ENCODE measurements at places on chromosomes 4 and X. TPM values are rescaled to one million over a fixed set of nuclear protein-coding genes. Genes with fewer than 3 reads are reported as not detected.

- DNase-seq: no peak
Observed at GRCh38 chr4:155179216-155179615, 29.2 kb upstream of the NPY2R start.

DNA sequence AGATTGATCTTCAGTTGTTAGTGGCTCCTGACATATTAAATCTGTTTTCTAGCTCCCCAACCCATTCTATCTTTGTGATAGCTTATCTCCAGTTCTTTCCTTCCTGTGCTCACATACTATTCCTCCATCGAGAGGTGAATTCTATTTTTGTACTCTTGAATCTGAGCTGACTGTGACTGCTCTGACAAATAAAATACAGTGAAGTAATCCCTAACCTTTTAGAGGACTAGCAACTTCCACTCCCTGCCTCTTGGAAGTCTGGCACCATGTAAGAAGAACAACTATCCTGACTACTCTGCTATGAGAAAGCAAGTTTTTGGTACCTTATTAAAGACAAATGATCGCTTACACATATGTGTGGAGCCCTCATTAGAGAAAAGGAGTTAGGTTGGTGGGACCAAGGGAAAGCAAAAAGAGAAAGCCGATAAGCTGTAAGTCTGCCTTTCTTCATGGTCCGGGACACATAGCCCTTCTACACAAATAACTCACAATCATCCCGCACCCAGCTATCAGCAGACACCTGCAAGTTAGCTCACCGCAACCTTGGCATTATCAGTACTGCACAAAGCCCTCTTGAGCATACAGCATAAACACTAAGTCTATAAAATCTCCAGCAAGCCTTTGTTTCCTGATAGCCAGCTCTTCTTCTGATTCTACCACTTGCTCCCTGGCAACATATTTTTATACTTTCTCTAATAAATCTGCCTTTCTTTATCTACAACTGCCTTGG, 13.5 kb upstream of the PPM1K start:
- DNase-seq: no peak

FAM53A gene
- total RNA-seq: 0.86 TPM

NUDT10 gene
- total RNA-seq: 1.3 TPM

PDGFC gene
- total RNA-seq: 145 TPM

GRCh38 chrX:97446298-97446882, 562.7 kb downstream of the RPA4 start:
- peak; percentile 3 for DNase-seq

DNA sequence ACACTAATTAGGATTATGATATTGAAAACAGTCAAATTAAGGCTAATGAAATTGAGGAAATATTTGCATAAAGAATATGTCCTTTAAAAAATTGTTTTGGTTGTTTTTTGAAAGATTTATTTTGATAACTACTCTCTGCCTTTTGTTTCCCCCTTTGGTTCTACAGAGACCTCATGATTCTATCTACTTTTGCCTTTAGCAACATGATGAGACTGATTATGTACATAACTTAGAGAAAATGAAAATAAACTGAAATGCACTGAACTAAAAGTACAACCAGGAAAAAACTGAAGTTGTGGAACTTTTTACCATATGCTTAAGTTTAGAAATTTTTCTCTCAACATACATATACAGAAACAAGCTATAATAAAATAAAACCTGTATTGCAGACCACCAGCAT, 21.4 kb downstream of the EXOC1 start:
- DNase-seq: no peak

DNA sequence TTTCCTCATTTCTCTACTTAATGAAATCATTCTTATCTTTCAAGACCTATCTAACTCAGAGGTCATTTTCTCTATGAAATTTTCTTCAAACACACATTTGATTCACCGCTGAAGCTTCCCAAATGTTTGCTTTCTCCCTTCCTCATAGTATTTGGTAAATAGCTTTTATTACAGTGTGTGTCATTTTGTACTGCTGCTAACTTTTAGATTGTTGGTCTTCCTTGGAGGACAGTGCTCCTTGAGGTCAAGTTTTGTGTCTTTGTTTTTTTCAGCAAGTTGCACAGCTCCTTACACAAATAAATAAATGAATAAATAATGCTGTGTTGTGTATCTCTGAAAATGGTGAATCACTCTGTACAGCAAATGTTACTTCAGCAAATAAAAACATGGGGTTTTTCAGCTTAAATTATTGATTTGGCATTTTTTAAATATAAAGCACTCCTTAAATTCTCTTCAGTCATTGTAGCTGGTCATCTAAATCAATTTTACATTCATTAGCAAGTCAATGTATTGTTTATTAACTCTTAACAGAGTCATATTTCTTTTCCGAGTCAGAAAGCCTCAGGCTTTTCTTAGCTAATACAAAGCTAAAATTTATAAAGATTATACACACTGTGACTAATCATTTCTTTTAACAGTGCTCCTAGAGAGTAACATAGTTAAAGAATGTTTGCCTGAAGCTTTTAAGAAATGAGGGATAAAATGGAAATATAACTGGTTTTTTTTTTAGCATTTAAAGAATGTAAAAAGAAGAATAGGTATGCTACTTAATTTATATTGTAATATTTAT, 30.1 kb upstream of the MAD2L1 start:
- DNase-seq: peak; percentile 54

- DNase-seq: no peak
Observed at GRCh38 chr4:1234811-1235292, 14.1 kb downstream of the CTBP1 start.

- no peak for DNase-seq
Observed at GRCh38 chr4:2045518-2045951, 13.6 kb upstream of the NAT8L start.

DNA sequence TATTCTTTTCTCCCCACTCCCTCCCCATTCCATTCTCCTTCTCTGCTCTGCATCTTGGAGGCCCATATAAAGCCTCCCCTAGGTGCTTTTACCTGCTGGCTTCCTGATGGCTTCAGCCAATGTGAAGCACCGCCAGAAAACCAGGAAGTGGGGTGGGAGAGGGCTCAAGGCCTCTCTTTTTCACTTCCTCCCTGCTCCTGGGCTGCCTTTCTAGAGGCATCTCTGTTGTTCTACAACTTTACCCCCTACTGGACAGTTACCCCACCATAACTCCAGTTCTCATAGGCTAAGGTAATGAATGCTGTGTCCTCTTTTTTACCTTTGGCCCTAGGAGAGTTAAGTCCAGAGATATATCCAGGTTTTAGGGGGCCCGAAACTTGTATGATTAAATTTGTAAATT, 62.4 kb upstream of the PPARGC1A start:
- no peak for DNase-seq

GRCh38 chr4:71553605-71554004, 214.8 kb downstream of the SLC4A4 start:
- peak; percentile 27 for DNase-seq

NAP1L3 gene
- total RNA-seq: 5.5 TPM

RADX gene
- 0.64 TPM for total RNA-seq

GRCh38 chrX:70046978-70047377, 2.8 kb downstream of the AWAT2 start:
- no peak for DNase-seq

UCHL1 gene
- total RNA-seq: 579 TPM

DNA sequence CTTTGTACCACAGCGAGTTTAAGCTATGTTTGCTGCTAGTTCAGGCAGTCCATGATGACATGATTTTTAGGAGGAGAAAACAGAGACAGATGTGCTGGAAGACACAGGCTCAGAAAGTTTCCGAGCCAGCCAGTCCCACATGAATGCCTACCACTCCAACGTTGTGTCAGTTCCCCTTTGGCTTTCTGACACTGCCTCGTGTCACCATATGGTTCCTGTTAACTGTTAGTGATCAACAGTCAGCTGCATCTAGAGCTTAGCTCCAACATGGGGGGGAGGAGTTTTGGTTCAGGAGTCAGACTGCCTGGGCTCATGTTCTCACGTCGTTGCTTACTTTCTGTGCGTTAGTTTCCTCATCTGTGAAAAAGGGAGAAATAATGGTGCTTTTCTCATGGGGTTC, 343.7 kb downstream of the MID1IP1 start:
- DNase-seq: no peak

DNA sequence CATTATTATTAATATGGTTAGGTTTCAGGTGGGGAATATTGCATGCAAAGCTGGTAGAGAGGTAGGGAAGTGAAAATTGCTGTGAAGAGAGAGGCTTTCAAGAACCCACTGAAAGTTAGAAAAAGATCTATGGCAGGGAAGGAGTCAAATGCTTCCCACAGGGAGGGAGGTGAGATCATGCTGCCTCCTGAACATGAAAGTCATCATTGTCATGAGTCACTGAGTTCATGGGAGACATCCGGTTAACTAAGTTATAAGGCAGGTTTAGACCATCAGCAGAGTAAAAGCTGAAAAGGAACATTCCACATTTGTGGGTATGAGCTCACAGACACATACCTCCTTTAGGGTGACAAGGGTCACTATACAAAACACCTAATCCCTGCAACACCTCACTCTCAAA, 16.2 kb downstream of the GATB start:
- DNase-seq: peak; percentile 81

SERTM2 gene
- total RNA-seq: 1.3 TPM

SCARB2 gene
- 144 TPM for total RNA-seq

MAN2B2 gene
- 13.9 TPM for total RNA-seq

COL25A1 gene
- 6.9 TPM for total RNA-seq

DNA sequence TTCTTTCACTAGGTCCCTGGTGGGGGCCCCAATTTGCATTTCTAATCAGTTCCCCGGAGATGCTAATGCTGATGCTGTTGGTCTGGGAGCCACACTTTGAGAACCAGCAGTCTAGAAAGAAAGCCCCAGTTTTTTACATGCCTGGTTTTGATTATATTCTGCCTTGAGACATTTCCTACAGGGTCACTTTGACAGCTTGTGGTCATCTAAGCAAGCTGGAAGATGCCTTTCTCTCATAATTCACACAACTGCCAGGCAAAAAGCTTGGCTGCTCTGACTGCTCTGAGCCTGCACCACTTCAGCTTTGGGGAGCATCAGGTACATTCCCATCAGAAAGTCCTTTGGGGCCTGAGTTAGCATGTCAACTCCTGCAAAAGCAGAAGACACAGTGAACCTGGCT, 5.9 kb upstream of the PLAC1 start:
- no peak for DNase-seq

DNA sequence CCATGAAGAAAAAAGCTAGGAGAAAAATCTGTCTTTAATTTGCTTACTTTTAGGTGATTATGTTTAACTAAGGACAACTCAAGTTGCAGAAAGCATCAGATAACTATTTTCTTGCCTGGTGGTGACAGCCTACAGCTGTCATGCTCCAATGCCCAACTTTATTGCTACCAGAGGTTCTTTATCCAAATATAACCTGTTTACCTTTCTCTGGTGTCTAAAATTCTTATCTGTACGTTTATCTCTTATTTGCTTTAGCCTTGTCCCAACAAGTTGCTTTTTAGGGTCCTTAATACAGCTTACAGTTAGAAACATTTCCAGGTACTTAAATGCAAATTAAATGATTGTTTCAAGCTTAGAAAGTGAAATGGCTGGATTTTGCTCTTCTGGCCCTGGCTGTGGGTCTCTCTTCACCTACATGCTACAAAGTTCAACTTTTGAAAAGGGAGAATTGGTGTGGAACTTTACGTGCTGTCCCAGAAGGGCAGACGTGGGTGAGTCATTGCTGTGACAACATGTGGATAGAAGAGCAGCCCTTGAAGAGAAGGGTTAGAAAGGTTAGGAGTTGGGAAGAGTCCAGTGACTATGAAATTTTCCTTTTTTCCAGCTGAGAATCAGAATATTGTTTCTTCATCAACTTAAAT, 60.7 kb downstream of the HPGD start:
- peak; percentile 24 for DNase-seq

DNA sequence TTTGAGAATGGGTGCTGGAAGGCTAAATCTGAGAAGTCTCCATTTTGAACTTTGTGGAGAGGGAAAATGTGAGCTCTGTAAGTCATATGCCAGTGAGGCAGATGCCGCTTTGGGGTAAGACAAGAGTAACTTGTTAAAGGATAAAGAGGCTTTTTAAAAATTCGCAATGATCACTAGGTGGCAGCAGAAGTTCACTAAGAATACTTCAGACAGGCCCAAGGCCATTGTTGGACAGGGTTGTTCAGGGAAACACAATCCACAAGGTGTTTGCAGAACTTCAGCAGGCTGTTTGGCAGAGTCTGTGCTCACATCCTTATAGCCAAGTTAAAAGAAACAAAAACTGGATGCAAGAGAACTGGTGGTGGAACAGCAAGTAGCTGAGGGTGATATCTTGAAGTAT, 13.7 kb upstream of the PIGA start:
- peak; percentile 70 for DNase-seq

- no peak for DNase-seq
Observed at GRCh38 chrX:103586314-103586646, 965 bp downstream of the TCEAL4 start.

DNA sequence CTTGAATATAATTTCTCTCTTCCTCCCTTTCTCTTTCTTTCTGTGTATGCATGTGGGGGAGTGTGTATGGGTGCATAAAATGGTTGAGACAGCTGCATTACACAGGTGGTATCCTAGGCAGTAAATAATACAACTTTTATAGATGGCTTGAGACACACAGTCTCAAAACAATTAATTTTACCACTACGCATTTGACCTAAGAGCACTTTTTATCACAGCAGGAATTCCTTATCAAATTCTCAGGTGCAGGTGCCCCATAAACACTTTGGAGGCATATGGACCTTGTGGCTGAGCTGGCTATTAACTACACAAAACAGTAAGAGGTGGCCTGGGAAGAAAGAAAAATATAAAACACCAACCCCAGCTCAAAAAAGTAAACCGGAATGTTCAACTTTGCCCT, 91.3 kb downstream of the RASGEF1B start:
- no peak for DNase-seq

DNA sequence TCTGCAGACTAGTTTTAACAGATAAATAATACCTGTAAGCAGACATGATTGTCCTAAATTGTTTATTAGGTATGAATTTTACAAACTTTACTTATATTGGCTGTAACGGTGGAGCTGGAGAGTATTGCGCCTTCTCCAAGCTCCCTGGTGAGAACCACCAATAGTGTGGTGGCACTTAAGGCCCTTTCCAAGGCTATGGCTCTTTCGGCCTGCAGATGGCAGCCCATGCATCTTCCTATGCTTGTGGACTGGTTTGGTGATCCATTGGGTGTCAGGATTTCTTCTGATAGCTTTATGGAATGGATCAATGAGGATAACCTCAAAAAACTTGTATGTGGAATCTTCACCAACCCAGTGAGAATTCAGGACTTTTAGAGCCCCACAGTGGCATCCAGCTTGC, 7.8 kb downstream of the LARP1B start:
- DNase-seq: peak; percentile 41

- no peak for DNase-seq
Observed at GRCh38 chrX:81615979-81616378, 414.1 kb downstream of the SH3BGRL start.

DNA sequence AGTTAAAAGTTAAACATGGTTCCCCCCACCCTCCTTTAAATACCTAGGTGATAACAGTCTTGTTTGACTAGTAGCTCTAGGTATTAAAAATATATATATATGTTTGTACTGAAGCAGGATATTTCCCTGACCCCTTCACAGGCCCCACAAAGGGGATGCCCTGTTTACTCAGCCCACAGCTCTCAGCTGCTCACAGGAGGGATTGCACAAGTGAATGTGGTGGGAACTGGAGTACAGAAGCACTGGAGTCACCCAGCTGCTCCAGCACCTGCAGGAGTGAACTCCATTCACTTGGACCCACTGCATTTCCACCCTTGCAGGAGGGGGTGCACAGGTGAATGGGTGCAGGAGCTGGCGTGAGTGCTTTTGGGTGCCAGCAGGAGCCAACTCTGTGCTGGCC, 99.3 kb upstream of the TLR3 start:
- no peak for DNase-seq
